ENCODE measurements at places on chromosomes 5 and 9.

DNA sequence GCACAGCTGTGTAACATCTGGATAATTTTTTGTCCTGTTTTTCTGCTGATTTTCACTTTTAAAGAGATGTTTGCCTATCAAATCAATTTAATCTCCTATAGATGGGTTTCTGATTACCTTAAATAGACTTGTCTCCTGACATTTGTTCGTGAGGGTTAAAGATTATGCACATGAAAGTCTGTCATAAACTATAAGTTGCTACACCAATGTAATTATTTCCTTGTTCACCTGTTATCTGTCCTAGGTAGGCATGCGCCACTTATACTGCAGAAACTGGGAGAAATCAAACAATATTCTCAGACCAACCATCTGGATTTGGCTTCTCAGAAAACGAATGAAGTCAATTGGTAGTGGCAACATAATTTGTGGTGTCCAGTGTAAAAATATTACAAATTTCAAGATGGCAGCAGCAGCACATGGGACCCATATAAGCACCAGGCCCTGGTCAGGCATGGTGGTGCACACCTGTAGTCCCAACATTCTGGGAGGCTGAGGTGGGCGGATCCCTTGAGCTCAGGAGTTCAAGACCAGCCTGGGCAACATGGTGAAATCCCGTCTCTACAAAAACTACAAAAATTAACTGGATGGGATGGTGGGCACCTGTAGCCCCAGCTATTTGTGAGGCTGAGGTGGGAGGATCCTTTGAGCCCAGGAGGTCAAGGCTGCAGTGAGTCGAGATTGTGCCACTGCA, 20.3 kb downstream of the RFK start:
- no peak for DNase-seq

GRCh38 chr5:59130431-59130830, 547.6 kb downstream of the RAB3C start:
- DNase-seq: no peak

DNA sequence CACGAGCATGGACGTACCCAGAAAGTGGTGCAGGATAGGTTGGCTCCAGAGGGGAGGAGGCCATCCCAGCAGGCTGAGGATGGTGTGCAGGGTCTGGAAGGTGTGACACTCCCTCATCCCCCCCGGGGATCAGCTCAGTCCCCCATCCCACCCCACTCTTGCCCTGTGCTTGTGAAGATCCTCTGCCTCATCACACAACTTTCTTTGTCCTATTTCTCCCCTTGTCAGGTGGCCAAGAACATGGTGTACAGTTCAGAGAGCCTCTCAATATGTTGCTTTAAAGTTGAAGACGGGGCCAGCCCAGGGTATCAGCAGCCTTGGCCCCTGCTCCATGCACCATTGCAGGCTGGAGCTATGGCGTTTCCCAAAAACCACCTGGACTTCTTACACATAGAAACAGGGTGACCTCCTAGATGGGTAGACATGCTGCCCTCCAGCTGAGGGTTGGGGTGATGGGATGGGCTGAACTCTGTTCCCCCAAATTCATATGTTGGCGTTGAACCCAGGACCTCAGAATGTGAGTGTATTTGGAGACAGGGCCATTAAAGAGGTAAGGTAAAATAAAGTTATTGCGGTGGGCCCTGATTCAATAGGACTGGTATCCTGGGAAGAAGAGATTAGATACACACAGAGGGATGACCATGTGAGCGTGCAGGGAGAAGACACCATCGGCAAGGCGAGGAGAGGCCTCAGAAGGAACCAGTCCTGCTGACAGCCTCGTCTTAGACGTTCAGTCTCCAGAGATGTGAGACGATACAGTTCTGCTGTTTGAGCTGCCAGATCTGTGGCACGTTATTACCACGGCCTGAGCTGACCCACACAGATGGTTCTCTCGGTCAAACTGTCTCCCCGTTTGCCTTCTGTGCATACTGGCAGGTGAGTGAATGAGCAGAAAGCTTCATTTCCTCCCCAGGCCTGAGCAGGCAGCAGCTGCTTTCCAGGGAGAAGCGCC, 272.5 kb downstream of the GADD45G start:
- no peak for DNase-seq

- no peak for DNase-seq
Observed at GRCh38 chr9:126532019-126532462, 81.7 kb upstream of the LMX1B start.

DNA sequence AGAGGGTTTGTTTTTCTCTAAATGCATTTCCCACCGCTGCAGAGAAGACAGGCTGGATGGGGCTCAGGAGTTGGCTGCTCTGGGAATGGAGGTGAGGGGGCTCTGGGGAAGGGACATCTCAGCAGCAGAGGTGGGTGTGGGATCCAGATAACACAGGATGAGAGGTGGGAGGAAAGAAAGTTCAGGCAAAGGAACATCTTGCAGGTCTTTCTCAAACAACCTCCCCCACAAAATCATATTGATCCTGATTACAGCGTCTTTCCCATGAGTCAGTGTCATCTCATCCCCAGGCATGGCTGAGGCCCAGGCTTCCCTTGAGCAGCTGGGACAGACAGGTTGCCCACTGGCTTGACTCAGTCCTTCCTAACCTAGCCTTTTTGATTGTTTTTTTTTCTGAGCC, 11.3 kb upstream of the ACSL6 start:
- DNase-seq: no peak

DNA sequence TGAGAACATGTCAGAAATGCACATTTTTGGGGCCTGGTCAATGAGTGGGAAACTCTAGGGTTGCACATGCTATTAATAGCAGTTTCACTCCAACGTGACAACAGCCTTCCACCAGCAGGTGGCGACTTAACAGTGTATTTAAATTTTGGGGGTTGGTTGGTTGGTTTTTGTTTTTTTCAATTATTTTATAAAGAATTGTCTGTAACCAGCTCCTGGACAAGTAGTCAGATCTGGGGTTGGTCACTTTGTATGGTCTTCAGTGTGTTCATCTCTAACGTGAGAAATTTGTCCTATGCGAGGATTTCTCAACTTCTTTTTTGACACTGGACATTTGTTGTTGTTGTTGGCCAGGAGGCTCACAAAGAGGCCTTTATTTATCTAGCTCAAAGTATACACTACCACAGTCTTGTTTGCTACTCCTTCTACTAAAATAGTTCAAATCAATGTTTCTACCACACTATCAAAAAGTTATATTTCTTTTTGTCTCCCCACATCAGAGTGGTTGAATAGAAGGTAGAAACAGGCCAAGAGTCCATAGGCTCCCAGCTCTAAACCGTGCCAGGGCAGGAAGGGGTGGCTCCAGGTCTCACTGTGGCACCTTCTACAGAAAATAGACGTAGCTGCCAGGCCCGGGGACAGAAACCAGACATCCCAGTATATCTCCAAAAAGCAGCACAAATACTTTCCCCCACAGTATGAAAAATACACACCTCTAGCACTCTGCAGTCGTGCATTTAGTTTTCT, 110.4 kb downstream of the TRPM6 start:
- DNase-seq: no peak

- DNase-seq: no peak
Observed at GRCh38 chr5:115962239-115962564, at the start of gene LVRN. Gene LVRN, plus strand, starts transcription at chr5:115962475. Its CDS starts 143 bp downstream, at chr5:115962618.

- no peak for DNase-seq
Observed at GRCh38 chr9:86193088-86193487, 66.4 kb downstream of the C9orf153 start.

DNA sequence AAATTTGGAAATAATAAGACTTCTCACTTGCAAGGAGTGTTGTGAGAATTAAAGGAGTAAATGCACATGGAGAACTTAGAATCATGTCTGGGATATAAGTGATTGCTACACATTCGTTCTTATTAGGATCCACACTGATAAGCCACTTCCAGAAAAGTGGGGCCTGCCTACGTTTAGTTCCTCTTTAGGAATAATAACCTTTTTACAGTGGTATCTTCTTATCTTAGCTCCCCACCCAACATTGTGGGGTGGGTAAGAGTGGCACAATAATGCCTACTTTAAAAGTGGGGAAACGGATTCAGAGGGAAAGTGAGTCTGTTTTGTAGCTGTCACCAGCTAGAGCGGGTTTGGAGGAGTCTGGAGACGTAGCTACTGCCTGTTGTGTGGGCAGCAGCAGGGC, 16.0 kb downstream of the DOCK2 start:
- DNase-seq: no peak

DNA sequence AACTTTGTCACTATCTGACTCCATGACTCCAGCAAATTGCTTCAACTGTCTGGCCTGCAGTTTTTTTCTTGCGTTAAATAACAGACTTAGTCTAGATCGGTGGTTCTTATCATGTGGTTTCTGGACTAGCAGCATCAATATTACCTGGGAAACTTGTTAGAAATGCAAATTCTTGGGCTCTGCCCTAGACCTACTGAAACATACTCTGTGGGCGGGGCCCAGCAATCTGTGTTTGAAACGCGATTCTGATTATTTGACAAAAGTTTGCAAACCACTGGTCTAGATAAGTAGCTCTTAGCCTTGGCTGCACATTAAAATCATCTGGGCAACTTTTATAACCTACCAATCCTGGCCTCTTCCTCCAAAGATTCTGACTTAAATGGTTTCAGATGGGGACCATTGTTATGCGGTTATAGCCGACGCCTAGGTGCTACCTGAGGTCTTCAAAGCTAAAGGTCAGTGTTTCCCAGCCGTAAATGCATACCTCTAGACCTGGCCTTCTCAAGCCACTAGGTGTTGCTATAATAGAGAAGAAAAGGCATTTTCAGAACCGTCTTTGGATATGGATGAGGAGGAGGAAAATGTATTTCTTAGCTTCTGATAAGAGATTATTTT, 74.0 kb downstream of the C9orf85 start:
- DNase-seq: no peak

- DNase-seq: no peak
Observed at GRCh38 chr5:68518286-68518685, 302.7 kb downstream of the PIK3R1 start.

DNA sequence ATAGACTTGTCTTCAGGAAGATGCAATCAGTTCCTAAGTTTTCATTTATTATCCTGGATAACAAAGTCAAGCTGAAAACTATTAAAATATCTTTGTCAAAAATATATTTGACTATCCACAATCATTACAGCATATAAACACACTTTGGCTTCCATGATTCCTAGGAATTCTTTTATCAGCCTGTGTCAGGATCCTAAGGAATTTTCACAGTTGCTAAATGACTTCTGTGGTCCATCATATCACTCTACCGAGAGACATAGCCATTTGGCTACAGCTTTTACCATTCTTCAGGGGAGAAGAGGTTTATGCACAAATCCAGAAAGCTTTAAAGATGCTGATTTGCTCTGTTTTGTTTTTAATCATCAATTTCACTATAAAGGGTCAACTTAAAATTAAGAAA, 128.3 kb downstream of the MLLT3 start:
- DNase-seq: no peak

- no peak for DNase-seq
Observed at GRCh38 chr5:172793577-172794488, 22.8 kb upstream of the DUSP1 start.

GRCh38 chr5:148972974-148973374, 89.9 kb downstream of the SH3TC2 start:
- DNase-seq: no peak

- DNase-seq: no peak
Observed at GRCh38 chr5:32848681-32849080, 137.6 kb downstream of the NPR3 start.

DNA sequence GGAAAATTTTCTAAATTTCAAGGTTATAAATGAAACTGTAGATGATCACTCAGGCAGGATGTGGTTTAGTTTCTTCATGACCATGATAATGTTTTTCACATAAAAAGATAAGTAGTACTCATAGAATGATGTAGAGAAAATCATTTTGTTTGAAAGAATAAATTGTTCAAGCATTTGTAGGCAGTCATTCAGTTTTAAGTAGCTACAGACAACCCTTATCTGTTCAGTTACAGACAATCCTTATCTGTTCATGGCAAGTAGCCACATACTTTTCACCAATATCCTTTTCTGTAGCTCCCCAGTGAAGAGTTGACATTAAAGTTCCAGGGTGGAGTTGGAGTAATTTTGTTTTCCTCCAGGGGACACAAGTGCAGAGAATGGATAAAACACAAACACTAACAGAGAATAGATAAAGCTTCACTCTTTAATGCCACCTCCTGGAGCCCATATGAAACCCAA, 278.1 kb upstream of the TNC start:
- no peak for DNase-seq

- DNase-seq: no peak
Observed at GRCh38 chr5:54285686-54286085, 24.7 kb downstream of the ARL15 start.

GRCh38 chr5:92471861-92472260, 1088.7 kb upstream of the ARRDC3 start:
- DNase-seq: no peak

DNA sequence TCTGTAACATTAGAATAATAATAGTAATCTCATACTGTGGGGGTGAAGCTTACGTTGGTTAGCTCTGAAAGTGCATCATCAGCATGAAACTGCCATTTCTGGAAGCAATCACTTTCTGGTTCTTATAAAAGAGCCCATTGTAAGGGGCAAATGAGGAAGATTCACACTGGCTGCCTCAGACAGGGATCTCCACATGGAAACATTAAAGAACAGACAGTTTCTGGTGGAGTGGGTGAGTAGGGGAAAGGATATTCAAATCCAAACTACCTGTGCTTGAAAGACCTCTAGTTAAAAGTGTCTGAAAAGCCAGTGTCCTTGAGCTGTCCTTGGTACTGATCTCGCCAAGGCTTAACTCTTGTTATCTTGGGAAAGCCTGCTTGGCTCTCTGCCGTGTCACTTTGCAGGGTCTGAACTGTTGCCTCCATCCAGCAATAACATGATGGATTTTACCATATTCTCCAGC, 19.1 kb upstream of the SLC31A2 start:
- no peak for DNase-seq

DNA sequence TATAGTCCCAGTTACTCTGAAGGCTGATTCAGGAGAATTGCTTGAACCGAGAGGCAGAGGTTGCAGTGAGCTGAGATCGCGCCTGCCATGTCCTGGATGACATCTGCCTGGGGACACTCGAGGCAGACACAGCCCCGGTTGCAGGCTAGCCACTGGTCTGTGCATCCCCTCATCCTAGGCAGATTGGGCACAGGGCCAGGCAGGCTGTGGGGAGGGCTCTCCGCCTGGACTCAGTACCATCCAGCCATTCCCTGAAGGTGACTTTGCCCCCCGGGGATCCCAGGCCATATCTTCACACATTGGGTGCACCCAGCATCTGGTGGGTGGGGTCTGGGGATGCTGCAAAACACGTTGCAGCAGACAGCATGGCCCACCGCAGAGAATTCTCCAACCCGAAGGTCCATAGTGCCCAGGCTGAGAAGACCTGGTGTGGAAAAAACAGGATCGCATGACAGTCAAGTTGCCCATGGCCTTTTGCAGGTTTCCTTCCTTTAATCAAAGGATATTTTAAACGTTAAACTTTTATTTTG, 50.9 kb upstream of the SUSD3 start:
- DNase-seq: no peak

DNA sequence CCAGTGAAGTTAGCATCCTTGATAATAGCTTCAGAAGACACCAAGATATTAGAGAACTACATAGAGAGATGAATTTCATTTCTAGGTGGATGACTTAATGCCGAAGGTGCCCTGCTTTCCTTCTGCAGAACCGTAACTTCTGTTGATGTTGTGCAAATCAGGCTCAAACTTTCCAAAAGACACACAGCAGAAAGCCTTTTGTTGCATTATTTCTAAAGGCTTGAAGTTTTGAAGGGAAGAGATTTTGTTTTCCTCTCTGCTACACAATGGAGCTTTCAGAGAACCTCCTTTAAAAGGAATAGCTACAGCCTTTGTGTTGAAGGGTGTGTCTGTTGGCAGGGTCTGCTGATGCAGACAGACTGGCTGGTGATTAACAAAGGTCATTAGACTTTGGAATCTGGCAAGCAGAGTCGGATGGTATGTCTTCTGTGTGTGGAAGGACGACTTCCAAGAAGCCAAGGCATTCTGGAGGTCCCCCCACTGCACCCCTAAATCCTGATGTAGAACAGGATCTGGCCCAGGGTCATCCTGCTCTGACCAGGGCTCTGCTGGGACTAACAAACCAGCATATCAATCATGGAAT, 57.8 kb downstream of the ZNF462 start:
- DNase-seq: no peak
